Frontal cortex (tissue), 4 donors: ENCODE measurements at places on chromosomes 4 and X. TPM values are rescaled to one million over a fixed set of nuclear protein-coding genes. Genes with fewer than 3 reads are reported as not detected.

The CT45A3 gene
- not detected for total RNA-seq

The CT45A10 gene
- total RNA-seq, result not detected

The VCX2 gene
- total RNA-seq, result not detected

The SPOCK3 gene
- total RNA-seq, result 23.6 TPM

The HS3ST1 gene
- 6.9 TPM for total RNA-seq

The SERTM2 gene
- under 0.01 TPM for total RNA-seq

The CSAG2 gene
- not detected for total RNA-seq

The RASL11B gene
- total RNA-seq, result 19.2 TPM

The STK32B gene
- total RNA-seq, result 57.5 TPM

The TMEM164 gene
- 6.9 TPM for total RNA-seq

DNA sequence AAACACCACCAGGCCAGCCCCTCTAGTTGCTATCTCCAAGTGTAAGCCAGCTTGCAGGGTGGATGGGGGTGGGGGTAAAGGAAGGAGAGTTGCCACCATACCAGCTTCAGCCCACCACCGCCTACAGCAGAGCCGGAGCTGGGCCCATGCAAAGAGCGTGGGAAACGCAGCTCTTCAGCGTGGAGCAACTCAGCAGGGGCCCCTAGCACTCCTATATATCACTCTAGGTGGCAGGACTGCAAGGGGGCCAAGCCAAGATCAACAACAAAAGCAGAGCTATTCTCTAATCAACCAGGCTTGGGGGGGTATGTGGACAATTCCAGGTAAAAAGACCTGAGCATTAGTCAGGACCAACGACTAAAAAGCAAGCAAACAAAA lies 35.5 kb upstream of the IQSEC2 start:
- DNase-seq, result no peak

DNA sequence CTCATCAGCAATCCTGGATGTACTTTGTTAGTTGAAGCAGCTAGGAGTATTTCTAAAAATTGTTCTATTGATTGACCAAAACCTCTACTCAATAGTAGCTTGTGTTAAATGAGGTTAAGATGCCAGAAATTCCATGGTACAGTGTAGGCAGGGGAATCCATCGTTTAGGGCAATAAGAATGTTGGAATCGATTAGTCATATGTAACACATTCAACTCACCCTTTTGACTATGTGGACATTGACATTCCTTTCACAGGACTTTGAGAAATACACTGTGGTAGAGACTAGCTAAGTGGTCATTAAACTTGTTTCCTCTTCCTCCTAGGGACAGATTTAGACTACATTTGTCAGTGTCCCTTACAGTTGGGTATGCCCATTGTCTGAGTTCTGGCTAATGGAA lies 40.2 kb downstream of the KDM5C start:
- no peak for DNase-seq

- no peak for DNase-seq
Observed at GRCh38 chr4:30753316-30753715, 33.1 kb downstream of the PCDH7 start.

DNA sequence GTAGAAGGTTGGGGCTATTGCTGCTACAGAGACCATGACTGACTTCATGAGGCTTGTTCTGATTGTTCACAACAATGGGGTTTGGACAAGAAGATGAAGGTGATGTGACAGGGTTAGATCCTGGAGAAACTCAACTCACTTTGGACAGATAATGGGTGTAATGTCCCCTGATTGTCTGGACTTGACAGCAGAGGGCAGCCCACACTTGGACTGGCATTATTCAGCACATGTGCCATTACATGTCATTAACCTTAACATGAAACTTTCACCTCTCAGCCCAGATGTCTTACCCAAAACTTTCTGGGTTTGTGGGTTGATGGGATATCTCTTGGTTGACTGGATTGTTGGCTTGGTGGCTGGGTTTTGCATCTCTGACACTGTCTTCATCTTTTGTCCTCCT lies 101.5 kb downstream of the MXRA5 start:
- DNase-seq, result no peak

- DNase-seq, result no peak
Observed at GRCh38 chr4:71417150-71417549, 78.3 kb downstream of the SLC4A4 start.

DNA sequence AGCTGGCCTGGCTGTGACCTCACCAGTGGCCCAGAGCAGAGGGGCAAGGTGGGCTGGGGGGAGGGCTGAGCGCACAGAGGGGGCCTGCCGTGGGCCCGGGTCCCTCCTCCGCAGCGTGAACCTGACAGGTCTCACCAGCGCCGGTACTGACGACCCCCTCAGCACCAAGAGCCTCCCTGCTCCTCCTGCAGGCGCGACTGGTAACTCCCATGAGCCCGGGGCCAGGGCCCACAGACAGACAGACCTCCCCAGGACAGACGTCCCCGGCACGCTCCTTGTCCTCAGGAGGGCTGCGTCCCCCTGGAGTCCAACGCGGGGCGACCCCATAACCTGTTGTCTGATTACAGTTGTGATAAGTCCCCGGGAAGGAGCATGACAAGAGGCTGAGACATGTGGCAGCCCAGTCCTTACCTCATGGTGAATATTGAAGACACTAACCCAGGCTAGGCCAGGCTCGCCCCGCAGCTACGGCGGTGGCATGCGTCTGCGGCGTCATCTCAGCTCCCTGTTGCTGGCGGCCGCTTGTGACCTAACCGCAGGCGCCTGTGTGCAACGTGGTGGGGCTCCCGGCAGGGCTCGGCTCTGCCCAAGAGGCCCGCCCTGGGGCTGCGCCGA lies 8.5 kb downstream of the AKAP17A start:
- DNase-seq, result no peak

GRCh38 chr4:17367201-17367600 lies 144.7 kb downstream of the QDPR start:
- no peak for DNase-seq

GRCh38 chr4:16814361-16814760 lies 84.1 kb downstream of the LDB2 start:
- no peak for DNase-seq

DNA sequence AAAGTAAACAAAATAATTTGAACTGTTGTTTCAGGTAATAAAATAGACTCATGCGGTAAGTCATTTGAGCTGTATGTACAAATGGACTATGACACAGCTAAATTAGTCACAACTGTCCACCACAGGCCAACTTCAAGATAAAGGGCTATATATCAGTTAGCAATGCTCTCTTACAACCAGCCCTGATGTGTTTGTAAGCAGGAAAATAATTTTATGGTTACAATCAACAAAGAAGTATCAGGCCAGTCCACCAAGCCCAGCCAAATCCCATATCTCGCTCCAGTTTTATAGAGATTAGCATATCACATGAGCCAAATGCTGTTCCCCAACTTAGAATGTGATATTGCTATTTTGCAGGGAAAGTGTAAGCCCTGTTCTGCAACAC lies 511 bp upstream of the DUSP21 start:
- no peak for DNase-seq

- DNase-seq, result no peak
Observed at GRCh38 chr4:40546969-40547788, 82.5 kb downstream of the RBM47 start.

DNA sequence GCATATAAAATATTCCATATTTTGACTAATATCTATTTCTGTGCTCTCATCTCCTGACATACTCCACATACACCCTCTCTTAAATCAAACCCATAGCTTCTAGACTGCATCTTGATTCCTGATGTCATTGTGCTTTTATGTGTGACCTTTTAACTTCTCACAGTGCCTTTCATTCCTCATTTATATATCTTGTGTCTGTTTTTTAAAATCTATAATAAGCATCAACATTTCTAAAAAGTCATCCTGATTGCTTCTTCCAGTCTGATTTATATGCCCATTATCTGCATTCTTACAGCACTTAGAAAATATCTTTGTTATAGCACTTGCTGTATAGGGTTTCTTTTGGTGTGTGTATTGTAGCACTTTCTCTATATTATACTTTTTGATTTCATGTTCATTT lies 190.1 kb upstream of the ITM2A start:
- no peak for DNase-seq
